Hindlimb muscle (tissue), 1 donor: ENCODE measurements at places on chromosomes 2 and 18. TPM values are rescaled to one million over a fixed set of nuclear protein-coding genes. Genes with fewer than 3 reads are reported as not detected.
A peak's percentile ranks its signal among the peaks of the same experiment; 100 is the strongest.

DNA sequence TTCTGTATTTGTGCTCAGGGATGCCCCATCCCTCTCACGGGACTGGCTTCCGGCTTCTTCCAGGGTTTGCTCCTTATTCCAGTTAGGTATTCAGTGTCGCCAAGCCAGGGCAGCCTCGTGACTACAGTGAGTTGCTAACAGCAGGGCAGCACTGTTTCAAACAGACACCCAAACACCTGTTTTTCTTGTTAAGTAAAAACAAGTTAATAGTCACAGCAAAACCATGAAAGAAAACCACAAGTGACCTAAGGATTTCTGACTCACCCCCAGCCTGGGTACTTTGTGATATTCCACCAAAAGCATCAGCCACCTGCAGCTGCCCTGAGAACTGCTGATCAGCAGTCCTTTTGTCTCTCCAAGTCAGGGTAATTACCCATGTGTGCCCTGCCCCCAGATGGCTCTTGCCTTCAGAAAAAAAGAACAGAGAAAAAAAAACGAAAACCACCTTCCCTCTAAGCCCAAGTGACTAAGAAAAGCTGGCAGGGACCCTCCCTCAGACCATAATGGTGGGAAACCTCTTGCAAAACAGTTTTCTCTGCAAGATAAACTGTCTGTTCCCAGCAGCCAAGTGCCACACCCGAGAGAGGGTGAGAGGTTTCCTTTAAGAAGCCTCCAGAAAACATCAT lies 178.2 kb downstream of the ANAPC1 start:
- no peak for DNase-seq

DNA sequence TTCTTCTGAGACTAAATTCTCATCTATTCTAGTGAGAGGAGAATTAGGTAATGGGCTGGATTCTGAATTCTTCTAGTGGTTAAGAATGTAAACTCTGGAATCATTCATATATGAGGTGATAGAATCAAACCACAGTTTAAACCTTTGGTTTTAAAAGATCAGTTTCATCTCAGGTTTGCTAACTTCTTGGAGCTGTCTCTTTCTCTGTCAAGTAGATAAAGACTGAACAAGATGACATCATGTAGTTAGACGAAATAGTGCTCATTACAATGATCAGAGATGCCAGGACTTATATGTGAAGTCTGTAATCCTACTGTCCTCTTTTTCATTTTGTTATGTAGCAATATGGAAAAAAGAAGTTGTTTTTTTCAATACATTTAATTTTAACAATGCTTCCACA lies 4.9 kb downstream of the CEBPZOS start:
- no peak for DNase-seq

Gene DSG1
- 0.88 TPM for polyA plus RNA-seq

- DNase-seq = no peak
These were observed 18.5 kb upstream of the SCN9A start for GRCh38 chr2:166394245-166394644.

GRCh38 chr2:42835577-42836371 lies 43.4 kb upstream of the HAAO start:
- DNase-seq = no peak

GRCh38 chr2:241820625-241821384 lies 11.8 kb downstream of the NEU4 start:
- no peak for DNase-seq

Gene CCBE1
- polyA plus RNA-seq = 2.0 TPM

DNA sequence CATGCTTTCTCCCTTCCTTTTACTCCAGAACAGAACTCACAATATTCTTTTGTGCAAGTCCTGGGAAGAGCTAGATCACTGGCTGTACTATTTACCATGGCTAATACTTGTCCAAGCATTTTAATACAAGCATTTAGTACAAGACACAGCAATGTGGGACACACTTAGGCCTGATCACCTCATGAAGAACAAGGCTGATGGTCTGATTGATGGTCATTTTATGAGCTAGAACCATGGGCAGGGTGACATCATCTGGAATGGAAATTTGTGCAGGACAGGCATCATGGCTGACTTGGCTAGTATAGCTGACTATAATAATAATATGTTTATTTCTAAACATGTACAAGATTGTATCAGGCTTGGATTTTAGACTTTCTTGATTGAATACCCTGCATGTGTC lies 374.2 kb upstream of the HNMT start:
- no peak for DNase-seq

Gene CNOT9
- polyA plus RNA-seq = 38.7 TPM

DNA sequence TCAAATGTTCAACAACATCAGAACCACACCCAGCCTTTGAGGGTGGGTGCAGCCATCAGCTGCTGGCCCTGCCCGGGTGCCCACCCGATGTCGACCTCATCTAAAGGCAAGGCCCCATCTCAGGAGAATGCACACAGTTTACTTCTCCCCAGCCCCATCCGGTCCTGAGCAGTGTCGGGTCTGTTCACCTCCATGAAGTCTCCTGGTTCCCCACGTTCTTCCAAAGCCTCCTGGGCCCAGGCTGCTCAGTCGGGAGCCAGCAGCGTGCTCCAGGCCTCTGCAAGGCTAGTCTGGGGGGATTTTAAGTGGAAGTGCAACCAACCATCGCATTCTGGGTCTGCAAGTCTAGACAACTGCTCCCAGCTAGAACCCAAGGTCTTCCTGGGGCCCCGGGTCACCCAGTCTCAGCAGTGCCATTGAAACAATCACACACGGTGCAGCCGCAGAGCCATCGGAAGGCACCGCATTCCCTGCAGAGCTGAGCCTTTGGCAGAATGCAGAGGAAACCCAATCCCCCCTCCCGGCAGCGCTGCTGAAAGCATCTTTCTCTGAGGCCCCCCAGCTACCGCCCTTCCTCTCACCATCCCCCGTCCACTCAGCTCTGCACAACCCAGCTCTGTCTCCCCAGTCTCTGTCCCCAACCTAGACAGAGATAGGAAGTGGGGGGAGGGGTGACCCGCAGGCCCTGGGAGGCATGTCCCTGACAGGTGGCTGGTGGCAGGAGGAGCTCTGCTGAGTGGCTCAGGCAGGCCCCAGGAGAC lies 8.5 kb downstream of the ESPNL start:
- no peak for DNase-seq

DNA sequence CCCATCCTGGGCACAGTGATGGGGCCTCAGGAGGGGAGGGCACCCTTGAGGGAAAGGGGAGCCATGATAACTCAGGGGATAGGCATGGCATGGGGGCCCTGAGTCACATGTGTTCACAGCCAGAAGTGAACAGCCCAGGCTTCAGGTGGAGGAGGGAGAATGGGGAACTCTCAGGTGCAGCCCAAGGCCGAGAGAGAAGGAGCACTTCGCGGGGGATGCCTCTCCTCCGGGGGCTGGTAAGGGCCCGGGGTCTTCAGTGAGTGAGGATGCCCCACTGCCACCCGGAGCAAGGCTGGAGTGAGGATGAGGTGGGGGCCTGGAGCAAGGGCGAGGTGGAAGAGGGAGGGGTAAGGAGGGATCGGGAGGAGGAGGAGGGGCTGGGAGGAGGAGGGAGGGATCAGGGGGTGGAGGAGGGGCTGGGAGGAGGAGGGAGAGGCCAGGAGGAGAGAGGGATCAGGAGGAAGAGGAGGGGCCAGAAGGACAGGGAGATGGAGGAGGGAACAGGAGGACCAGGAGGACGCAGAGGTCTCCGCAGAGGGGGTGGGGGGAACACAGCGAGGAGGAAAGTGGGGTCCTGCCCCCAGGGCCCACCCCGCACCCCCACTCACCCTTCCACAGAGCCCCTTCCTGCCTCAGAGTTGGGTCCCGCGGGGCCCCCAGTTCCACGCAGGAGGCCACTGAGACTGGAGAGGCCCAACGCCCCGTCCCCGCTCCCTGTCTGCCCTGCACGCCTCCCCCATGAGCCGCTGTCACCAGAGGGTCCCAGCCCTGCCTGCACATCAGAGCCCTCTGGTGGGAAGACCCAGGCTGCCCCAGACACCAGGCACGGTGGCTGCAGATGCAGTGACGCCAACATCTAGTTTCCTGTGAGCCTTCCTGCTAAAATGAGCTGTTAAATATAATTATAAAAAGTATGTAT lies 42.8 kb downstream of the RAMP1 start:
- DNase-seq = no peak

DNA sequence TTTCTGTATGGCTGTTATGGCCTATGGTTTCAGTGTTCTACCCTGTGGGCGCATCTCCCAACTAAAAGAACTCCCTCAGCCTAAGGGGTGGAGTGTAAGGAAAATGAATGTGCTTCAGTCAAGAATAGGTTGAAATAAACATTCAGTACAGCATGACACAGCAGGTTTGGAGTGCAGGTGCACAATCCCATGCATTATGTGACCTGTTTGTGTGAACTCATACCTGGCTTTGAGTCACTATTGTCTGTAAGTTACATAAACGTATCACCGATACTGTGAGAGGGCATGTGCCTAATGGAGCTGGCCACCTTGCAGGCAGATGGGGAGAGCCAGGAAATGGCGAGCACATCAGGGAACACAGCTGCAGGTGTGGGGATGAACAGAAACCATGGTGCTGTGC lies 216.0 kb downstream of the DSEL start:
- no peak for DNase-seq

GRCh38 chr2:205850611-205851010 lies 168.3 kb downstream of the NRP2 start:
- no peak for DNase-seq

DNA sequence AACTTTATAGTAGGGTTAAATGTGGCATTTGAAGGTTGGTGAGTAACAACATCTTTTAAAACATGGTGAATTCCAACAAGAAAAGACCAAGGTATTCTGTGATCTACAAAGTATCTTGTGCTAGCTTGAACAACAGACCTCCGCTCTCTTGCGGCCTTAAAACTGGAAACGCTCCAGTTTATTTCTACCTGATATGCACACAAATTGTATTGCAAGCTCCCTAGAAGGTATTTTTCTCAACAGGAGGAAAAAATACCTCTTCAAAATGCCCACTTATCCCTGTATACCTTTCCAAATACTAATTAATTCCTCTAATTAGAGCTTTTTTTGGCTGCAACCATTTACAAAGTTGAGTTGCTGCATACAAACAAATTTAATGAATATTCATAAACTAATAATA lies 69.5 kb downstream of the KCNH7 start:
- no peak for DNase-seq

Gene MOGAT1
- 0.31 TPM for polyA plus RNA-seq

DNA sequence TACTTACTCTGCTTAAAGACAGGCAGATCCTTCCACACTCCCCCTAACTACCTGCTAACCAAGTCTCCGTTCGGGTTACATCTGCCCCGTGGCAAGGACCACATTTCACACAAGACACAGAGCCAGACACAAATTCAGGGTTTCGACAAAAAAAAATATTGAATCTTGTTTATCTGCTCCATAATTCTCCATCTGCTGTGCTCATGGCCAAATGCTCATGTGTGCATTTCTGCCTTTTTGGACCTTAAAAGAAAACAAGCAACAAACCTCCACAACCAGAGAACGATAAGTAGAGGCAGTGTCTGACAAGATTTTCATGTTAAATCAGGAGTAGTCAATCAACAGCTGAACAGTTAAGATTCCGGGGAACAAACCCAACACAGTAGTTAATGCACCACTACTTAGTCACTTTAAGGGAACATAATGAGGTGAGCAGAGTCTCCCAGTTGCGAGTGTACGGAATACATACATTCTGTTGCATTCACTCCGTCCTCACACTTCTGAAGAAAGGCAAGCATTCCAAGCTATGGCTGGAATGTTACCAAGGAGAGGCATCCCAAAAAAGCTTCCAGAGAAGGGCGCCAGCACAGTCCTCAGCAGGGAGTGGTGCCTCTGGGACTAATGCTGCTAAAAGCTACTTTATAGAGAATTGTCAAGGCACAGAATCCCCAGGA lies 121.0 kb downstream of the ANKRD44 start:
- no peak for DNase-seq

Gene ADGRF3
- polyA plus RNA-seq = 0.58 TPM

- no peak for DNase-seq
These were observed 177.4 kb downstream of the ASXL3 start for GRCh38 chr18:33755391-33755790.

Gene DLX2
- polyA plus RNA-seq = not detected

GRCh38 chr2:129828792-129829191 lies 150.7 kb upstream of the RAB6C start:
- DNase-seq = no peak

GRCh38 chr2:197205585-197206215 lies 104.9 kb downstream of the ANKRD44 start:
- no peak for DNase-seq

GRCh38 chr2:233414273-233414654 lies 60.0 kb downstream of the DGKD start:
- DNase-seq = no peak

DNA sequence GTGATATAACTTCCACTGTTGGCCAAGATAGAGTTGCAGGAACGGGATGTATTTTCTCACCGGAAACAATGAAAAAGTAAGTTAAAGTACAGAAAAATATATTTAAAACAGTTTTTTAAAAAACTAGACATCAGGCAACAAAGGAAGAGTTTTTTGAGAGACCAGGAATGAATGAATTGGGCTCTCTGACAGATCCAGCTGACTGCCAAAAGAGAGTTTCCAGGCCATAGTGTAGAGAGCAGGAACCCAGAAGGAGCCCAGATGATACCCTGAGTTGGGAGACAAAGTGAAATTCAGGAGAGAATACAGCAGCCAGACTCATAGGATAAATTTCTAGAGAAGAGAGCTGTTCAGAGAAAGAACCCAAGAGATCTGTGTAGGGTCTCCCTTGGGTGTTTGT lies 362.6 kb upstream of the SMIM21 start:
- DNase-seq = no peak

Gene FAP
- 49.7 TPM for polyA plus RNA-seq

Gene AQP12B
- 1.6 TPM for polyA plus RNA-seq

- no peak for DNase-seq
These were observed 141.5 kb upstream of the HAAO start for GRCh38 chr2:42933824-42934254.

DNA sequence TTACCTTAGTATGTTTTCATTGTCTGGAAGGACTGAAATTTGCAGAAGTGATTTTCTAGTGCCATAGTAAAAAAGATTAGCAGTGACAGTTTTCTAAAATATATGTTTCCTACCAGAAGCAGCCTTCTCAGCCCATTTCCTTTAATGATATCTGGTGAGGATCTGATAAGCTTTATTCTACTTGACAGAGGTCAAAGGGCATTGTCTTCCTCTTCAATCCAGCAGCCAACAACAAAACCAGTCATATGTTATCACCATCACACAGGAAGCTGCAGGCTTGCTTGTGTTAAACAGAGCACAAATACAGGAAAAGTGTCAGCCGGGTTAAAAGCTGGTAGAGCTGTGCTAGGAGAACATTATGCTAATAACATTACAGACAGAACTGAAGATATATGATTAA lies 35.6 kb upstream of the ZSWIM2 start:
- DNase-seq = no peak

DNA sequence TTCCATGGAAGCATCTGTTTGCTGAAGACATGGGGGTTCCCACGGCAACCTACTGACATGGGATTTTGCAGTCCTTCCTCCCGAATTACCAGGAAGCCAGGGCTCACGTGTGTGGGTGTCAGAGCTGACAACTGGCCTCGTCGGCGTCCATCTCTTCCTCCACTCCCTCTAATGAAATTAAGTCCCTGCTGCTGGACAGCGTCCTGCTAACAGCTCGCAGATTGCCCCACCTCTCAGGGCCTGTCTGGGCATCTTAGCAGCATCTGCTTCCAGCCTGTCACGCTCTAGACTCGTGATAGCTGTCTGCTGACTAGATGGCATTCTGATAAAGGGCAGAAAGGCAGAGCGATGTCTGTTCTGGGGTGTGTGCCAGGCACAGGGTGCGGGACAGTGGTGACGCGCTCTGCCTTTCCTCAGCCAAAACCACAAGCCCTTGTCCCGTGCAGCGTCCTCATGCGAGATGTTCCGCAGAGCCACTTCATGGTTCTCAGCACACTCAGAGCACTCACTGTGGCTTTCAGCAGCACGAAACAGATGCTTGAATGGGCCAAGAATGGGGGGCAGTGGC lies 161.1 kb downstream of the ARL4C start:
- peak; percentile 79 for DNase-seq
